ENCODE measurements at places on chromosomes 1 and 21.

DNA sequence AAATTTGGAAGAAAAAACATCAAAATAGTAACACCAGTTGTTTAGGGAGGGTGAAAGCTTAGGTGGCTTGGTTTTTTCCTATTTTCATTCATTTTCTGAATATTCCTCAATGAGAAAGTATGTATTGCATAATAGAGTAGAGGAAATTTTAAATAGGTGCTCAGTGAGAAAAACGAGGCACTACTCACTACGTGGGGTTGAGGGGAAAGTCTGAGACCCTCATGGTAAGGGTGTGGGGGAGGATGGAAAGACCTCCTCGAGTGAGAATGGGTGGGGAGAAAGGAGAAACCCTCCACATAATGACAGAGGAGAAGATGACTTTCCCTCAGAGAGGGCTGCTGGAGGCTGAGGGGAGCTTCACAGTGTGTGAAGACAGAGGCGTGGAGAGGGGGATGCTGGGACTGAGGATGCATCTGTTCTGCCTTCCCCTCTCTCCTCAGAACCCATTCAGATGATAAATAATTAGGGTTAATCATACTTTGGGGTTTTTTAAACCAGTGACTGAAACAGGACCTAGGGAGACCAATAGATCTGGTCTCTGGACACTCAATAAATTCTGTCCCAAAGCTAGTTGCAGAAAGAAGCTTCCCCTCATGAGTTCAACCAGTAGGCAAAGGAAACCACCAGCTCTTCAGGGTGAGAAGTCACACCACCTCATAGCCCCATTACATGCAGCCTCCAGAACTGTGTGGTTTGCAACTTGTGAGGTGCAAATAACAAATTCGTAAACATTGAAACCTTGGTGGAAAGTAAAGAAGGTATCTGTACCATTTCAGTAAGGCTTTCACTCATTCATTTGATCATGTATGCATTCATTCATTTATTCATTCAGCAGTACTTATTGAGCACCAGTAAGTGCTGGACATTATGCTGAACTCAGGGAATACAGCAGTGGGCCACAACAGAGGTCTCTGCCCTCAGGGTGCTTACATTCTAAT, 17.1 kb downstream of the SLAMF7 start:
- no peak for DNase-seq

- no peak for DNase-seq
Observed at GRCh38 chr1:75100481-75101092, 33.6 kb upstream of the LHX8 start.

- DNase-seq, result no peak
Observed at GRCh38 chr1:176838276-176838995, 326.1 kb downstream of the ASTN1 start.

DNA sequence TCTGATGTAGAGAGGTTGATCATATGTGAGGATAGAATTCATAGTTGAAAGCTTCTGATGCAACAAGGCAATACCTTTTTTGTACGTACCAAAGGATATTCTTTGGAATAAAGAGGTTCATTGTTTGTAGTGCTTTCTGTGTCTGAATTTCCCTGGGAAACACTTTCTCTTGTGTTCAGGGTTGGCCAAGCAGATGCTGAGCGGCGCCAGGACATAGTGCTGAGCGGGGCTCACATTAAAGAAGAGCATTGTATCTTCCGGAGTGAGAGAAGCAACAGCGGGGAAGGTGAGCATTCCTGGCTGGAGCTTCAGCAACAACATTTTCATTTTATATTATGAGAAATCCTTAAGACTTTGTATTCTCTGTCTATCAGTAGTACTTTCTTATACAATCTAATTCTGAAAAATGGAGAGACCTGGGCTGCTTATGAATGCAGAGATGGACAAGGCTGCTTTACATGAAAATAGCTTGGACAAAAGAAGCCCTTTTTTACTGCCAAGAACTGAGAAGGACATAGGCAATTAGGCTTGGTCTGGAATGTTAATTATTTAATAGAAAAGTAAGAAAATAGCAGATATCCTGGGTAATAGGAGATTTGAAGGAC, 85.2 kb downstream of the KIF1B start:
- no peak for DNase-seq

GRCh38 chr1:233600488-233600887, 13.4 kb upstream of the KCNK1 start:
- DNase-seq, result no peak

- DNase-seq, result no peak
Observed at GRCh38 chr21:36640174-36640720, 58.7 kb upstream of the SIM2 start.

DNA sequence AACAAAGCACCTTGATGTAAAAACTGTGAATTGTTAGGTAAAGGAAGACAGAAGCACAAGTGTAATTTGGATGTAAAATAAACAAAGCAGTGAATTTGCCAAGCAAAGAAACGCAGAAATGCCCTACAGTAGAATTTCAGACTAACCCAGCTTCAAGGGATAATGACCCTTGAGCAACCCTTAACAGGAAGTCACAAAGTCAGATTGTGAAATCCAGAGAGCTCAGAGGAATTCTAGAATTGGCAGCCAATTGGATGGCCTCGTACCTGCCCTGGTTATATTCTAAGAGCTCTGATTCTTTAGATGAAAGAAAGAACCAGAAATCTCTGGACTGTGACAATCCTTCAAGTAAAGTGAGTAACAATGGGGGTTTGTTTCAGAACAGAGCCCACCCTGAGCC, 152.7 kb upstream of the CHRM3 start:
- DNase-seq, result no peak

DNA sequence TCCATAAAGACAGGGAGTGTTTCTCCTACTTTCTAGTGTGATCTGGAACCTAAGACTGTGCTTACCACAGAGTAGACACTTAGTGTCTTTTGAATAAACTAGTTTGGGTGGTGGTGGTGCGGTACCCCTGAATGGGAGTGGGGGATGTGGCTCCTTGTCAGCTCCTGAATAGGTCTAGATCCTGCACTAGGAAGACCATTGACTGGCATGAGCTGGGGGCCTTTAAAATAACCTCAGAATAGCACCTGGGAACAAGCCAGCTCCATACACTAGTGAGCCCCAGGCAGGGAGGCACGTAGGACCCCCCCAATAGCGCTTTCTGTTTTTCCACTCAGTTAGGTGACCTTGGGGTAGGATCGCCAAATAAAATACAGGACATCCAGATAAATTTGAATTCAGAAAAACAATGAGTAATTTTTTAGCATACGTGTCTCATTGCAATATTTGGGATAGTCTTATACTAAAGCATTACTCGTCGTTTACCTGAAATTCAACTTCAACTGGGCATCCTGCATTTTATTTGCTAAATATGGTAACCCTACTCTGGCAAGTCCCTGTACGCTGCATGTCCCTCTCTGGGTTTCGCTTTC, 45.6 kb downstream of the AZIN2 start:
- no peak for DNase-seq

Data from stimulated activated CD4-positive, alpha-beta T cell treated with anti-CD3 and anti-CD28 coated beads, Interleukin-1b, Interleukin-23, amount 100 ng/mL, for 24 hours (primary cell).